GM06990 (cell line): ENCODE measurements at places on chromosomes 2 and 18.

DNA sequence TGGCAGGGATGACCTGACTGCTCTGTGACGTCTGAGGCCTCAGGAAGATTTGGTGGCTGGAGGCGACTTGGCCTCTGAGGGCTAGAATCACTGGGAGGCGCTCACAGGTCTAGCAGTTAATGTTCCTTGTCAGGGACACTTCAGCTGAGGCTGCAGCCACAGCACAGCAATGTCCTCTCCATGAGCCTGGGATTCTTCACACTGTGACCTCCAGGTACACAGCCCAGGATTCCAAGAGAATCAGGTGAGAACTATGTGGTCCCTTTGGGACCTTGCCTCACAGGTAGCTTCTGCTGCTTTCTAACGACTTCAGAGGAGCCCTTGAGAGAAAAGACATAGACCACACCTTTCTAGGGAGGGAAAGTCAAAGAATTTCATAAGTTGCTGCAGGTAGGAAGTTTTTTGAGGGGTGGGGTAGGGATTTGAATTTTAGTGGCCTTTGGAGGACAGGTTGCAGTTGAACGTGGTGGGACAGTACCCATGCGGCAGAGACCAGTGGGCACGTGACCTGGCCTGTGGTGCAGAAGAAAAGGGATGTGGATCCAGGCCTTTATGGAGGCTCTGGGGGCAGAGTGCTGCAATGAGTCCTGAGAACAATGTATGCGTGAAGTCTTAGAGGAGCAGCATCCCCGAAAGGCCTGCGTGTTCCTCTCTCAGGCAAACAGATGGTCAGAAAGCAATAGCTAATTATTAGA, 86.2 kb downstream of the LYPD1 start:
- DNase-seq = no peak

DNA sequence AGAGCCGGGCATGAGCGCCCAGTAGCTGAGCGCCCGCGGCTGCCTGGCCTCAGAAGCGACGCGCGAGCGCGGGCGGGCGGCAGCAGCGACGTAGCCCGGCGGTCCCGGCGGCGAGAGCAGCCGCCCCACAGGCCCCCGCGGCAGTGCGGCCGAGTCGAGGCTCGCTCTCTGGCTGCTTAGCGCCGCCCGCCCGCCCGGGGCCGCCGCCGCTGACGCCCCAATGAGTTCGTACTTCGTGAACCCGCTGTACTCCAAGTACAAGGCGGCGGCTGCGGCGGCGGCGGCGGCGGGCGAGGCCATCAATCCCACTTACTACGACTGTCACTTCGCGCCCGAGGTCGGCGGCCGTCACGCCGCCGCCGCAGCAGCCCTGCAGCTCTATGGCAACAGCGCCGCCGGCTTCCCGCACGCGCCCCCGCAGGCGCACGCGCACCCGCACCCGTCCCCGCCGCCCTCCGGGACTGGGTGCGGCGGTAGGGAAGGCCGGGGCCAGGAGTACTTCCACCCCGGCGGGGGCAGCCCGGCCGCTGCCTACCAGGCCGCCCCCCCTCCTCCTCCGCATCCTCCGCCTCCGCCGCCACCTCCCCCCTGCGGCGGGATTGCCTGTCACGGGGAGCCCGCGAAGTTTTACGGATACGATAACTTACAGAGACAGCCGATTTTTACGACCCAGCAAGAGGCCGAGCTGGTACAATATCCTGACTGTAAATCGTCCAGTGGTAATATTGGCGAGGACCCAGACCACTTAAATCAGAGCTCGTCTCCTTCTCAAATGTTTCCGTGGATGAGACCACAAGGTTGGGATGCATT, 847 bp downstream of the HOXD8 start:
- no peak for DNase-seq

DNA sequence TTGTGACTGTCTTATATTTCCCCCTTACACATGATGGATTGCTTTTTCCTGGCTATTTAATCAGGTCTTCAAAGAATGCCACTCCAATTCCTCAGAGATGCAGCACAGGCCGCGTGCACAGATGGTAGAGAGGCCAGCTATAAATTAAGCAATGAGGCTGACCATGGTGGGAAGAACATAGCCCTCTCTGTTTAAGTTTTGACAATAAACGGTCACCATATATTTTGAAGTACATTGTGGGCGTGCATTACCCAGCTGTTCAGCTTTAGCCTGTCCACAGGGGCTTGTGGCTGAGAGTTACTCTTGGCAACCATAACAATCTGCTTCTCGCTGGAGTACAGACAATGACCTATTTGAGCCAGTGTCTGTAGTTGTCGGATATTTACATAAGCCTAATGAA, 730.8 kb downstream of the DCC start:
- no peak for DNase-seq

GRCh38 chr18:21484851-21485636, 115.5 kb downstream of the ESCO1 start:
- DNase-seq = no peak

- DNase-seq = no peak
These were observed 5.6 kb downstream of the ADCYAP1 start for GRCh38 chr18:910247-910646.

- DNase-seq = no peak
These were observed 276.1 kb upstream of the NCKAP5 start for GRCh38 chr2:133844214-133844892.

DNA sequence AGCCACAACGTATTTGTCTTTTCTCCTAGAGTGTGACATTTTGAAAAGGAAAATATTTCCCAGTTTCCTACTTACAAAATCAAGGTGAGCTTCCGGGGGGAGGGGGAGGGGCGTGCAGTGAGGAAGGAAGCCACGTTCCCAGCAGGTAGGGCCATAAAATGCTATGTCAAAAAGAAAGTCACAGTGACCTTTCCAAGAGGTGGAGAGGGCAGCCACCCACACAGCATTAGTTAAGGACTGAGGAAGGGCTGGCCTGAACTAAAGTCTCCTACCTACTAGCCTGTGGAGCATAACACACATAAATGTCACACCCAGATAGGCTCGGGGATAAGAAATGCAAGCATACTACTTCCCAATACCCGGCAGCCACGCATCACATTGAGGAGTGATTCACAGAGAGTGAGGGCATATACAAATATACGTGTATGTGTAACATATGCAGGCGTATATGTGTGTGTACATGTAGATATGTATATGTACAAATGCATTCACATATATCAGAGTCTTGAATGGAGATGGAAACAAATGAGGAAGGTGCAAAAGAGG, 191.1 kb downstream of the STK39 start:
- DNase-seq = no peak

DNA sequence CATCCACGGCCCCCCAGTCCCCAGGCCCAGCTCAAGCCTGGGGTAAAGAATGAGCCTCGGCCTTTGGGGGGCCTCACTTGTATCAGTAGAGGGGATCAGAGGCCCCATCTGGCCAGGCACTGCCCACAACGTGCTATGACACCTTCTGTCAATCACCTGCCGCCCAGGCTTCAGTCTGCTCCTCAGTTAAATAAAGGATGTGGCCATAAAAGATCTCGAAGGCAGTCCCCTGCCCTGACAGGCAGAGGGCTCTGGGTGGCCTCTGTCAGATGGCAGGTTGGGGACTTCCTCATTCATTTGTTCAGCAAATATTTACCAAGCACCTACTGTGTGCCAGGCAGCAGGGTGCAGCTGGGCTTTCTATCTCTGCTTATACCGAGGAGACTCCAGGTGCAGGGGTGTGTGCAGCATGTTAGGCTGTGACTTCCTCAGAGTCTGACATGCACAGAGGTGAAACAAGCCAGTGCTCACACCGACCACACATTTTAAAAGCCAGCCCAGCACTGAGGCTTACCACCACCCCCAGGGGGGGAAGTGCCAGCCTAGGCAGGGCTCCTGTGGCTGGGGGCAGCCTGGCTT, 166.4 kb downstream of the GALNT1 start:
- DNase-seq = no peak

DNA sequence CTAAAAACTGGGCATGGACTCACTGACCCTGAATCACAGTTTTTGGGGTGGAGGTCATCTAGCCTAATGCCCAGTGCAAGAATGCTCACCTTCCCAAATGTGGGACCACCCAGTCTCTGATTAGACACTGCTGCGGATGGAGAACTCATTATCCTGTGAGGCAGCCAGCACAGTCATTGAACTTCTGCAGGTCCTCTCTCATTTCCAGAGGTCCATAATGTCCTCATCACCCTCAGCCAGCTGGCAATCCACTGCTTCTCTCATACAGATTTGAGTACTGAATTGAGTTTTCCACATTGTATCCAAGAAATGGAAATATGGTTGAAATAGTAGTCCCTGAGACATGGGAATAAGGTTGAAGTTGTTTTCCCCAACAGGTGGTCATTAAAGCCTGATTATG, 5.0 kb upstream of the MYO5B start:
- DNase-seq = no peak

GRCh38 chr2:154093856-154094255, 222.1 kb downstream of the GALNT13 start:
- DNase-seq = no peak

GRCh38 chr2:154507186-154507585, 191.3 kb upstream of the KCNJ3 start:
- DNase-seq = no peak

GRCh38 chr2:178870703-178871102, 63.5 kb upstream of the TTN start:
- no peak for DNase-seq

DNA sequence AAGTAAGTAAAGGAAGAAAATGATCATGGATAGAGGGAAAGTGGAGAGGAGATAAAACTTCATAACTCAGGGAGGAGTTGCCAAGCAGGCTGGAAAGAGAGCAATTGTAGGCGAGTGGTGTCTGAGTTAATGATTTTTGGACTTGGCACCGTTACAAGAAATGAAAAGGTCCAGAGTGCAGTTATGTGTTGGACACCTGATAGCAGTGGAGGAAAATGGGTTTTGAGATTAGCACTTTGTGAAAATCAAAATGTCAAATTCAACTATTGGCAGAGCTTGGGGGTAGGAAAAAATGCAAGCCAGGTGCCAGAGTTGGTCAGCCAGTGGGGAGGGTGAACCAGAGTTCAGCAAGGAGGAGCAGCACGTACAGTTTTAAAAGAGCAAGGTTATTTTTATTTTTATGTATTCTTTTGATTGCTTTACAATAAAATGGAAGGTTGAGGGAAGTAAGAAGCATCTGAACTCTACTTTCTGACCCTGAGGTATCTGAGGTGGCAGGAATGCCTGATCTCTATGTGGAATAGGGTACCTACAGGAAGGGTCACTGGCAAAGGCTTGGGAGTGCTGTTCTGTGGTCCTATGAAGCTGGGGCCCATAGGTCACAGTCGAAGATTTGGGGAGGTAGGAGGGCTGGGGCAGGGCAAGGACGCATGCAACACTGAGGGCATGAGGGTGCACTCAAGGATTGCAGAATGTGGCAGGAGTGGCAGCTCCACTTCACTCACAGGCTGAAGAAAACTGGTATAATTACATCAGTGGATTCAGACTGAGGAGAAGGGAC, 127.5 kb downstream of the CD8B2 start:
- no peak for DNase-seq

GRCh38 chr2:76170856-76171255, 460.1 kb upstream of the GCFC2 start:
- no peak for DNase-seq

DNA sequence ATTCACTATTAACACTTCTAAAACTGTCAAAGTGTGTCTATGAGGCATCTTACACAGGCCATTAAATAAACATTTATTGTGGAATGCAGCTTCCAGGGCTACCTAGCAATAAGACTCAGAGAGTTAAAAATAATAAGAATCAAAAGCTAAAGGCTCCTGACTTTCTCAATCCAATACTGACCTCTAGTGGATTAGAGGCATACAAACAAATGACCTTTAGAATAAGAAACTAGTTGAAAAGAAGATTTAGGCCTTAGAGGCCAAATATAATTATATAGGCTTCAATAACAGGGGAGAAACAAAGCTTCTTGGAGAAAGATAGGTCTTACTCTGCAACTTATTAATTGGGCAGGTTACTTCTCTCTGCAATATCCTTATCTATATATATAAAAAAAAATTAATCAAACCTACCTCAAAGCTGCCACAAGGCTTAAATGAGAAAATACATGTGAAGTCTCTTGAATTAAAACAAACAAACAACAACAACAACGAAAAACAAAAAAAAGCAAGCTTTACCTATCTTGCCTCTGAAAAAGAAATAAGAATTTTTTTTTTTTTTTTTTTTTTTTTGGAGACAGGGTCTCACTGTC, 246.1 kb downstream of the EXOC6B start:
- no peak for DNase-seq

DNA sequence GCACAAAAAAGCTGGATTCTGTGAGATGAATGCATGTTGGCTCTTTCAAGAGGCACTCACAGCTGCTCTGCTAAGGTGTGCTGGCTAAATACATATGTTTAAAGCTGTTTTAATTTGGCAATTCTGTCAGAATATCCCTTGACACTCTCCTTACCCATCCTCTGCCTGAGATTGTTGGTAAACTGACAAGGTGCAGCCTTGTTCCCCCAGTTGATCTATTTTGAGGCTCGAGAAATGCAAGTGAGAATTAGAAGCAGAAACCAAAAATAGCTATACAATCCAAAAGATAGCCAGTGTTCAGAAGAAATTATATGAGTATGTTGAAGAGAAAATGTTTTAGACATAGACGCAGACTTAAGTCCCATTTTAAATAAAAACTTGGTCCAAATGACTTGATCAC, 971.7 kb upstream of the GYPC start:
- DNase-seq = no peak

DNA sequence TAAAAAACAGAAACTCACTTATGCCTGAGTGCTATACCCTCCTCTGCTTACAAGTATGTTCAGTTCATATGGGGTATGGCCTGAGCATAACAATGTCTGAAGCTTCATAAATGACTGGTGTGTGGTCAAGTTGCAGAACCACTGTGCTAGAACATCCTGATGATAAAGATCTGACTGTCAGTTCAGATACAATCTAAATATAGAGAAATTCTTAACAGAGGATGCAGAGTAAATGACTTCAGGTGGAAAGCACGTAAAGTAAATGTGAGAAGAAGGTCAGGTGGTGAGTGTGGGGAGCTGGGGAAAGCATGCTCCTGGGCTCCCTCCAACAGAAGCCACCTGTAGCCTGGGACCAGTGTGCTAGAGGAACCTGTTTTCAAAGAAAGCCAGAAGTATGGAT, 926.2 kb downstream of the TSN start:
- peak; percentile 16 for DNase-seq

- DNase-seq = no peak
These were observed 40.4 kb downstream of the KLHL29 start for GRCh38 chr2:23425338-23425871.
